ENCODE measurements at places on chromosomes 5 and 9.

- no peak for DNase-seq
These were observed 497.1 kb downstream of the NFIB start for GRCh38 chr9:13816837-13817236.

- no peak for DNase-seq
These were observed 36.7 kb downstream of the GEMIN5 start for GRCh38 chr5:154901276-154901675.

DNA sequence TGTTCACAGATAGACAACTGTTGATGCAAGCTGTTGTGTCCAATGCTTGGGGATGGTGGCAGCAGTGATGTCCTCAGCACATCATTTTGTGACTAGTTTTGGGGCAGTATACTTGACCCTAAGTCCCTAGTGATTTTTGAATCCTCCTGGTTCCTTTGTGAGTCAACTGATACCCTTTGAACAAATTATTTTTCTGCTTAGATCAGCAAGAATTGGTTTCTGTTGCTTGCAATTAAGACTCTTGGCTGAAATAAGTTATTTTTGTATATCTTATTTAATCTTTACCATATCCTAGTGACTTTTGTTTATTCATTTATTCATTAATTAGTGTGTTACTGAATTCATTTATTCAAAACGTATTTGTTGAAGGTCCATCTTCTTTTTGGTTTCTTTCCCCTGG, 392.0 kb upstream of the SGCD start:
- DNase-seq, result no peak

GRCh38 chr9:135135929-135136315, 48.5 kb downstream of the OLFM1 start:
- DNase-seq, result no peak

DNA sequence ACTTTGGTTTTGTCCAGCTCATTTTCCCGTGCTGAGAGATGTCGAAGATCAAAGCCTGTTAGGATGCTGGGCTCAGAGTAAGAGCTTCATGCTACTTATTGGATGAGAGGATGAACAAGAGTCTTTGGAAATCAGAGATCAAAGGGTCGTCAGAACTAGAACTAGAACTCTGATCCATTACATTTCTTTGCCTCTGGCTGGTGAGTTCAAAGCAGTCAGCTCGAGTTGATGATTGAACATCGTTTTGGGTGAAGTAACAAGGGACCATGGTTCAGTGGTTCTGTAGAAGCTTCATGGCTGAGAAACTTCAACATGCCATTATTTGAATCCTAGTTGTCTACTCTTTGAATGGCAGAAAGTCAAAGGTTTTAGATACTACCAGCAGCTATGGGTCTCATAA, 320.3 kb downstream of the ARHGEF28 start:
- DNase-seq, result no peak

GRCh38 chr9:10612641-10613398, at the start of gene PTPRD:
Gene PTPRD, minus strand, starts transcription at chr9:10613002.
- DNase-seq, result no peak

GRCh38 chr9:89764217-89764616, 159.4 kb downstream of the GADD45G start:
- no peak for DNase-seq

DNA sequence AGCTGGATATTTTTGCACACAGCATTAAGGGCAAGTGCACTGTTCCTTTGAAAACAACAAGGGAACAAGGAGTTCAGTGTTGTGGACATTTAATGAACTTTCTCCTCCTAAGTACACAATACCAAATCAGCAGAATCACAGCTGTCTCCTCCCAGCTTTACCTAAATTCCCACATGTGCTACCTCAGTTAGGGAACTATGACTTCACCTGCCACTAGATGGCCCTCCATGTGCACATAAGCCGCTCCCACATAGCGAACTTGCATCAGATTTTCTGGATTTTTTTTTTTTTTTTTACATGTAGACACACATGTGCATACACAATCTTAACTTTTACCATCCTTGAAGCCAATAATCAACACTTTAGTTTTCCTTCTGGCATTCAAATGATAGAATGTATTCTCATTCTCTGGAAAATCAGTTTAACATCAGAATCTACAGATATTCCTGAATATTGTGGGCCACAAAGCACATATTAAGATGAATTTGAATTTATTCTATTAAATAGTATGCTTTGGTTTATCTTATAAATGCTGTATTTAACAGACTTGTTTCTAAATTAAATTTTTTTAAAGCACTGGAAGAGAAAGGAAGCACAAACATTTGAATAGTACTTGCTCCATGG, 123.6 kb downstream of the PALM2AKAP2 start:
- DNase-seq, result no peak

DNA sequence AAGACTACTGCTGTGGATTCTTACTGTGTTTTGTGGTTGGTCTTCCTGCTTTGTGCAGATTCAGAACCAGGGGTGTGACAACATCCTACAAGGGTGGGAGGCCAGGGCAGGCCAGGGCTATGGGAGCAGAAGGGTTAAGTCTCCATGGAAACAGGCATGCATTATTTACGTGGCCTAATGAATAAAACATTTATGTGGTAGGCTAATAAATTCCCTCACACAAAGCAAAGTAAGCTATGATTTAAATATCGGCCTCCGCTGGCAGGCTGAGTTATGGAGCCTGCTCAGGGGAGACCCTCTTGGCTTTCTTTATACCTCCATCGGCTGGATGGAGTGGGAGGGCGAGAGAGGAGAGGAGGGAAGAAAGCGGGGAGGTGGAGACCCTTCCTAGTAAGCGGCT, 230.3 kb upstream of the MVB12B start:
- no peak for DNase-seq

DNA sequence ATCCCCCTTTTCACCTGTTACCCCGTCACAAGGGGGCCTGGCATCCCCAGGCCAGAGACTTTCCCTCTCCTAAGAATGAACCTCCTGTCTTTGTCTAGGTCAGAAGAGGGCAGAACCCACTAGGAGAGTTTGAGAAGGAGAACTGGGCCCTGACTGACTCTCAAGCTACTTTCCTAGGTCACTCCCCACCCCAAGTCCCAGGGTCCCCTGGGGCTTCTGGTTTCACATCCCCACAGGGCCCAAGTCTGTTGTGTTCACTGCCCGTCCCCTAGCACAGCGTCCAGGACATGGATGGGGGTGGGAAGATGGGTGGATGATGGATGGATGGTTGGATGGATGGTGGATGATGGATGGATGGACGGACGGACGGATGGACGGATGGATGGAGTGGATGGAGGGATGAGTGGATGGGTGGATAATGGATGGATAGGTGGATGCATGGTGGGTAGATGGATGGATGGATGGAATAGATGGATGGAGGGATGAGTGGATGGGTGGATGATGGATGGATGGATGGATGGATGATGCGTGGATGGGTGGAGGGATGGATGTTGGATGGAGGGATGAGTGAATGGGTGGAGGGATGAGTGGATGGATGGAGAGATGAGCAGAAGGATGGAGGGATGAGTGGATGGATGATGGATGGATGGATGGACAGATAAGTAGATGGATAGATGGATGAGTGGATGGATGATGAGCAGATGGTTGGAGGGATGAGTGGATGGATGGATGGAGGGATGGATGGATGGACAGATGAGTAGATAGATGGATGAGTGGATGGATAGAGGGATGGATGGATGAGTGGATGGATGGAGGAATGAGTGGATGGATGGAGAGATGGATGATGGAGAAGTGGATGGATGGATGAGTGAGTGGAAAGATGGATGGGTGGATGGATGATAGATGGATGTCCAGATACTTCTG, 50.6 kb downstream of the KCNT1 start:
- no peak for DNase-seq

GRCh38 chr5:156522651-156523529, 195.9 kb downstream of the SGCD start:
- no peak for DNase-seq

GRCh38 chr5:124660229-124661093, 86.0 kb downstream of the ZNF608 start:
- DNase-seq, result no peak

DNA sequence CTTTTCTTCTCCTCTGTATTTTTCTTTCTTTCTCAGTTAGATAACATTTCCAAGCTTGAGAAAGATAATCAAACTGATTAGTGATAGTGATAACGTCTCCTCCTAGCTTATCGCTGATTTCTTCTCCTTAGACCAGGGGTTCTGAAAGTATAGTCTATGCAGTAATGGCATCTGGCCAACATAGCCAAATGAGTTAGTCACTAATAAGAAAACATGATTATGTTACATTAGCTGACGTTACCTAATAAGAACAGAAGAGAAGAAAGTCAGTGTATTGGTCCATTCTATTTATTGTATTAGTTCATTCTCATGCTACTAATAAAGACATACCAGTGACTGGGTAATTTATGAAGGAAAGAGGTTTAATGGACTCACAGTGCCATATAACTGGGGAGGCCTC, 111.2 kb downstream of the STRBP start:
- DNase-seq, result no peak

- DNase-seq, result no peak
These were observed 187.0 kb upstream of the KCNN2 start for GRCh38 chr5:114174837-114175236.

GRCh38 chr9:68964102-68964541, 49.8 kb downstream of the PRKACG start:
- DNase-seq, result no peak

GRCh38 chr5:131169810-131170539, 769 bp upstream of the LYRM7 start:
- no peak for DNase-seq

DNA sequence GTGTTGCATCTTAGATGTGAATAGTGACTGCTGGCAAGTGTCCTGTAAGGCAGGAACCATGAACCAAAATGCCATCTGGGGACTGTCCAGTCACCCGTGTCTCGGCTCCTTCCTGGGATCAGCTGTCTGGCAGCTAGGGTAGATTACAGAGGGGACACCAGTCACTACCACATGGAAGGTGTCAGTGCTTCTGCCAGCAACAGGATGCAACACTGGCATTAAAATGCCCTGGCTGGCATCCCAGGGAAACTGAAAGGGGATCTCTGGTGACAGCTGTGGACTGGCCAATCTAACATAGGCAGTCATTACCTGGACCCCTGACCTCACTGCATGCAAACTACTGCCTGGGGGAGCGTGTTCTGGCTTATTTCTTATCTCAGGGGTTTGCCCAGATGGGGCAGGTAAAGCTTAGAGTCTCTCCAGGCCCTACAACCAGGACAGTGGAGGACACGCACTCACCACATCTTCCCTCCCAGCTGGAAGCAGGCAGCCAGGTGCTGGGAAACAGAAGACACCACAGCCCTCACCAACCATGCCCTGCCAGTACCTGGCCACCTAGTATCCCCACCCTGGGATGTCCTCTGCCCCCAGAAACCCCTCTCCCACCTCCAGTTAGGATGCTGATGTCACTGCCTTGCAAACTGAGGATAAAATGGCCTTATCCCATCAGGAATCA, 83.8 kb downstream of the SEMA4D start:
- no peak for DNase-seq

DNA sequence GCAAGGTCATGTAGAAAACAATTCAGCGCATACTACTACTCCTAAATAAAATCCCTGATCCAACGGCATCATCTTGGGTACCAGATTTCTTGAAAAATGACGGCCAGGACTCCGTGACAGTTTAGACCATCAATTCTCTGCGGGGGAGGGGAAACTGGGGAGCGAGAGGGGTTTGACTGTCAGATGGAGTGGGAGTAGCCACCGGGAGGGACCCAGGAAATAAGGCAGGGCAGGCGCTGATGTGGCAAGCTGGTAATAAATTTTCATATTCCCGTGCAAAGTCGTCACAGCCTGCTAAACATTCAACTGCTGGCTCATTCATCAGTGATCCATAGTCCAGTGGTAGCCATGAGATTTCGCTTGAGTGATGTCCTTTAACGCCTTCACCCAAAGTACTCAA, 457 bp upstream of the CDH18 start:
- DNase-seq, result no peak

DNA sequence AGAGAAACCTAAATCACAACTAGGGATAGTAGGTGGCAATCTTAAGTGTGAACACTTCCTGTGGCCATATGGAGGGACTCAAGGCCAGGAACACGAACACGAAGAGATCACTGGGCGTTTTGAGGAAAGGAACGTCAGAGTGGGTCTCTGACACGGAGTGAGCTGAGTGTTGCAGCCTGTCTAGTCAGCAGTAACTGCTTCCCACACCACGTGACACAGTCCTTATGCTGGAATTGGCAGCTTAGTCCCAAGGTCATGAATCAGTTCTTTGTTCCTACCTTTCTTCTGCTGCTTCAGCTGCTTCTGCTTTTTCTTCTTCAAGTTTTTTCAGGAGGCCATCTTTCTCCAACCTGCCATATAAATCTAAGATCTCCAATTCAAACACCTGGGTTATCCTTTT, 18.2 kb downstream of the SPACA9 start:
- DNase-seq, result no peak

- DNase-seq, result no peak
These were observed 51.1 kb upstream of the LHFPL2 start for GRCh38 chr5:78699552-78700153.

DNA sequence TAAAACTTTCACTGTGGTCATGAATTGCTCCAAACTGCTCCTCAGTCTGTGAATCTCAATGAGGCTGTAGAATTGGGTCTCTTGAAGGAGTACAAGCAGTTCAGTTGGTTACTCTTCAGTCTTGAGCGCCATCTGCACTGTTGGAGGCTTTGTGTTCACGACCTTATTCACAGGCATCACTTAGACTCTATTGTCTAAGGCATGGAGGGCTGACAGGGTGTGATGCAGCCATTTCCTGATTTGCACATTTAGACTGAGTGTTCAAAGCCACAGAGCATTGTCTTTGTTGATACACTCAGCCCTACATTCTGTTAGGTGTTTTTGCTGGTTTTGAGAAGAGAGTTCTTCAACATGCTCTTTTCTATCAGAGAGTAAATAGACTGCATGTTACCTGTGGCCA, 355.9 kb upstream of the RIOK2 start:
- no peak for DNase-seq

- no peak for DNase-seq
These were observed 896 bp downstream of the EBF1 start for GRCh38 chr5:159098603-159099436.

DNA sequence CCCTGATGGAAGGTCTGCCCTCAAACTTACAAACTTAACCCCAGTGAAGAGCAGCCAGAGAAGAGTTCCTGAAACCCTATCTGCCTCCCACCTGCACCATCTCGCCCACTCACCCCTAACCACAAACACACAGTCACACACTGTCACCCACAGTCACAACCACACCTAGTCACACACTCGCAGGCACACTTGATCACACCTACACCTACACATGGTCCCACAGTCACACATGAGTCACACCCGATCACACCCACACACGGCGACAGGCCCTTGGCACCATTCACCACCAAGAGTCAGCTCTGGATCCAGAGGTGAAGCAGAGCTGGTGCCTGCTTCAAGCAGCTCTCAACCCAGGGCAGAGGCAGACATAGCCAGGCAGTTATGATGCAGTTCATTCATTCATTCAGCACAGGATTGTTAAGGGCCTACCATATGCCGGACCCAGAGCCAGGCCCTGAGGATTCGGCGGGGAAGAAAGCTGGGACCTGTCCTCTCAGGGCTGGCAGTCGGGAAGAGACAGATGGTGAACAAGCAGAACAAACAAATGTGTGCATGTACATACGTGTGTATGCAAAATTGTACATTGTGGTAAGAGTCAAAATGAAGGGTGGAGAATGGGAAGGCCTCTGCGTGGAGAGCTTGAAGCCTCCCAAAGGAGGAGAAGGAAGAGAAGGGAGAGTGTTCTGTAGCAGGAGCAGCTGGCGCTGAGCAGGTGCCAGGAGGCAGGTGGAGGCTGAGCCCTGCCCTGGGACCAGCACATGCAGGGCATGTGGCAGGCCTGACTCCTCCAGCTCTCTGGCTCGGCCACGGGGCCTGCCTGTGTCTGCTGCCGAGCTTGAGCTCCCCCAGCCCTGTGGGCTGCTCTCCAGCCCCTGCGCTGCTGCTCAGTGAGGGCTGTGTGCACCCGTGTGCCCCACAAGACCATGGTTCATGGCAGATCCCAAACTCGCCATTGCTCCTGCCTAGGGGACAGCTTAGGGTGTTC, 6.4 kb downstream of the TSPAN17 start:
- no peak for DNase-seq
